SW 1271 (cell line): ENCODE measurements at places on chromosomes 2 and 18.

GRCh38 chr2:46273919-46274318, 23.3 kb upstream of the EPAS1 start:
- no peak for DNase-seq

DNA sequence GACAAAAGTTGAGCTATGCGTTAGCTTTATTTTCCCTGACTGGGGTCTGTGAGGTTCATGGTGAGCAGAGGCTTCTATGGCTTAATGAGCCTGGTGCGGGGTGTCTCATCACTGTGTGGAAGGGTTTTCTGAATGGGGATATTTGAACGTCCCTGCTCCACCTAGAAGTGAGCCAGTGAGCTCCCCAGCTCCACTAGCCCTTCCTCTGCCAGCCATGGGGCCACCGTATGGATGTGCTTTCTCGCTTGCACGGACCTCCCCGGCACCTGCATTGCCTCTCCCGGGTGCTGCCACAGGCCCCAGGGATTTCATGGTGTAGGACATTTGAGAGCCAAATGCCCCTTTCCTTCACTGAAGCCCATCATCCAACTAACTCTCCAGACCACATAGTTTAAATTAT, 37.8 kb downstream of the CYP26B1 start:
- no peak for DNase-seq

DNA sequence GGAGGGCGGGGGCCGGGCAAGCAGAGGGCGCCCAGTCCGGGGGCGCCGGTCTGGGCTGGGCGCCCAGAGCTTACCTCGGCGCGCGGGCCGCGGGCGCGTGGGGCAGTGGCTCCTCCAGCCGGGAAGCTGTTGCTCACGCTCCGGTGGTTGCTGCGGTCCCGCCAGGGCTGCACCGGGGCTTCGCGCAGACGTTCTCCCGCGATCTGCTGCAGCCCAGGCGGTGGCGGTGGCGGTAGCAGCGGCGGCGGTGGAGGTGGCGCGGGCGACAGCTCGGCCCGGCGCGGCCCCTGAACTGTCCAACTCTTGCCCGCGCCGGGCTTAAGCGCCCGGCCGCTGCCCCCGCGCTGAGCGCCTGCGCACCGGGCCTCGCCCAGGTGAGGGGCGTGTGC, 391 bp downstream of the ZNF385B start:
- no peak for DNase-seq

DNA sequence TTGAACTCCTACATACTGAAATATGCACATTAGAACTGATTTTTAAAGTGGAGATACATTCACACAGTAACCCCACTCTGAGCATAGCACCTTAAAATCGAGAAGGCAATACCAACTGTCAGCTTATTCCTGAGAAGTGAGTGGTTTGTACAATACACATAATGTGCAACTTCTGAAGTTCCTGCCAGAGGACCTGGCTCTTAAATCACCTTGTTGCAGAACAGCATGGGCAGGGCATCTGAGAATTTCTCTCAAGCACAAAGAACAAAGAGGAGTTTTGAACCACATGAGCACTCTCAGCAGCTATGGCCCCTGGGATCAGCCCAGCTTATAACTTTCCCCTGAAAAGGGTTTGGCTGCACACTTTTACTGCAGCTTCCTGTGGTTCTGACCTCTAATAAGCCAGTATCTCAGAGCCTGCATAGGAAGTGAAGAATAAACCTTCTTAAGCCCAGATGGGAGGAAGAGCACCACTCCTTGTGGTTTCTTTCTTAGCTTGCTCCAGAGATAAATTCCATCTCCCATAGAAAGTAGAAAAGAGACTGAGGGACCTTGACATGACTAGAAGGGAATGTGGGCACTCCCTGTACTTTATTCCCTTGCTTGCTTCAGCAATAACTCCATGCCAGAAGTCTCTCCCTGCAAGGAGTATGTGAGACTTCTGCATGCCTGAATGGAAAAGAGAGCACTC, 862.3 kb downstream of the SUCLG1 start:
- no peak for DNase-seq

- DNase-seq: no peak
Observed at GRCh38 chr18:3552305-3552704, 102.3 kb downstream of the TGIF1 start.
